ENCODE measurements at places on chromosomes 5 and 9.
A peak's percentile ranks its signal among the peaks of the same experiment; 100 is the strongest.

GRCh38 chr9:124453586-124454191 lies 3.4 kb downstream of the ADGRD2 start:
- no peak for DNase-seq

DNA sequence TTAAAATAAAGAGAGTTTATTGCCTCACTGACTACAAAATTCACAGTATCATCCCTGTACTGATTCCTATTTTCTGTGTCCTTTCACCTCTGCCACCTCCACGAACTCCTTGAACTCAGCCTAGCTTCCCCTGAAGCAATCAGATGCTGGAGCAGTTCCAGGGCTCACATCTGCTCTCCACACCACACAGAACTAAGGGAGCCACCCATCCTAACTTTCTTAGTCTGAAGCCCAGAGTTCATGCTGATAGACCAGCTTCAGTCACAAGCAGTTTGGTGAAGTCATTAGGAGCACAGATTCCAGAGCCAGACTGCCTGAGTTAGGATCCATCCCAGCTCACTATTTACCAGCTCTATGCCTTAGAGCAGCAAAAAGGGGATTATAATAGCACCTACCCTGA lies 15.6 kb upstream of the EPB41L4A start:
- DNase-seq: no peak

- no peak for DNase-seq
Observed at GRCh38 chr5:96876292-96876850, at the start of gene ERAP2. TSS of gene ERAP2 (plus strand) at chr5:96876500. CDS start at chr5:96879686, 3,186 bp downstream.

DNA sequence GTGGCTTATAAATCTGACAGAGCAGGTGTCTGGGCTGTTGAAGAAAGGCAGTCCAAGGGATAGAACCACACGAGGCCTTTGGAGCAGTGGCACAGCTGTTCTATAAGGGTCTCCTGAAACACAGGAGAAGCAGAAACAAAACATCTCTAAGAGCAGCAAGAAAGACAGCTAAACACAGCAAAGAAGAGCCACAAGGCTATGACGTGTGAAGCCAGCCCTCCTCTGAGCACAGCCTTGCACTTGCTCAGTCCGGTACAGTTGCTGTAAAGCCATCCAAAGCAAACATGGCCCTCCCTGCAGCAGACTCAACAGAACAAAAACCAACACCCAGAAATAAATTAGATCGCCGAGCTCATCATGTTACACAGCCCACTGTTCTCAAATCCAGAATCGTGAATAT lies 2.6 kb upstream of the GZMK start:
- no peak for DNase-seq

DNA sequence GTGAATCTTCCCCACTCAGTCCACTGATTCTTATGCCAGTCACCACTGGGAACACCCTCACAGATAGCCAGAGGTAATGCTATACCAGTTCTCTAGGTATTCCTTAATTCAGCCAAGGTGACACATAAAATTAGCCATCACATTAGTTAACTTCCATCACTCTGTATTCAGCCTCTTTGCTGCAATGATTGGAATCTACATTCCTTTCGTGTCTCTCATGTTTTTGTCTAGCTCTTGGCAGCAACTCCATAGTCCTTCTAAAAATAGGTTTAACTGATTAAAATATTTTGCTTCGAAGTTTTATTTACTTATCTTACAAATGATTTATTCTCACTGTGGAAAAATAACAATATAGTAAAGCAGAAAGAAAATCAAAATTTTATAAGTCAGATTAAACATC lies 19.6 kb upstream of the RNF20 start:
- no peak for DNase-seq

DNA sequence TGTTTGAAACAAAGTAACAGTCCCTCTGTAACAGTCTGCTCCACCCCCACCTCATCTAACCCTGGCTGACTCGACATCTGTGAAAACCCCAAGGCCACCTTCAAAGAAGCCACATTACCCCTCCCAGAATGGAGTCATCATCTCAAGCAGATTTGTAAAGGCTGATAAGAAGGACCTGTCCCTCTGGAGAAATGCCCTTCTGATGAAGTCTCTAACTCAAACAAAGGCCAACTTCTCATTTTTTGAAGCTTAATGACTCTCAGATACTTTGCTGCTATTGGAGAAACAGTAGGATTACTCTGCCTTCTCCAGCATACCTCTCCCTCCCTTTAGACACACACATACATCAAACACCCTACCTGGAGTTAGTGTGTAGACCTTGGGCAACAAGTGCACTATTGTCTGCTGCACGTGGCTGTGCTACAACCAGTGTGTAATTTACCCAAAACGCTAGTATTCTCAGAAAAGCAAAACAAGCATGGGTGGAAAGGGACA lies 5.3 kb upstream of the SUSD1 start:
- no peak for DNase-seq

GRCh38 chr9:107249131-107249533 lies 33.9 kb upstream of the RAD23B start:
- DNase-seq: no peak

DNA sequence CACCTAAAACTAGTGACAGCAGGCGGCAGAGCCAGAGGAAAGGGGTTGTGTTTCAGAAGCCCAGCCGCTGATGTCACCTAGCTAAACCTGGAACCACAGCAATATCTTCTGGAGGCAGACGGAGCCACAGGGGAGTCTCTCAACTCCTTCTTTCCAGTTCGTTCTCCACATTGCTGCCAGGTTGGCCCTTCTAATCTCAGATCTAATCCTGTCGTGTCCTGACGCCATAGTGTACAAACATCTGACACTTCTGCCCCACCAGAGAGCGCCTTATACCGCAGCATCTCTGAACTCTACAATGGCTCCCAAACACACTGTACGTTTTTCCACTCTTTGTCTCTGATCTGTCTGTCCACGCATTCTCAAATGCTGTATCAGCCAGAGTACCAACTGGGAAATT lies 240.0 kb downstream of the SMARCA2 start:
- no peak for DNase-seq

GRCh38 chr5:10576121-10576789 lies 12.4 kb downstream of the ANKRD33B start:
- no peak for DNase-seq

- DNase-seq: no peak
Observed at GRCh38 chr9:111163716-111164389, 125.6 kb upstream of the LPAR1 start.

GRCh38 chr5:63323926-63324325 lies 638.3 kb downstream of the HTR1A start:
- DNase-seq: no peak

GRCh38 chr5:62190173-62190572 lies 115.8 kb upstream of the KIF2A start:
- DNase-seq: no peak

DNA sequence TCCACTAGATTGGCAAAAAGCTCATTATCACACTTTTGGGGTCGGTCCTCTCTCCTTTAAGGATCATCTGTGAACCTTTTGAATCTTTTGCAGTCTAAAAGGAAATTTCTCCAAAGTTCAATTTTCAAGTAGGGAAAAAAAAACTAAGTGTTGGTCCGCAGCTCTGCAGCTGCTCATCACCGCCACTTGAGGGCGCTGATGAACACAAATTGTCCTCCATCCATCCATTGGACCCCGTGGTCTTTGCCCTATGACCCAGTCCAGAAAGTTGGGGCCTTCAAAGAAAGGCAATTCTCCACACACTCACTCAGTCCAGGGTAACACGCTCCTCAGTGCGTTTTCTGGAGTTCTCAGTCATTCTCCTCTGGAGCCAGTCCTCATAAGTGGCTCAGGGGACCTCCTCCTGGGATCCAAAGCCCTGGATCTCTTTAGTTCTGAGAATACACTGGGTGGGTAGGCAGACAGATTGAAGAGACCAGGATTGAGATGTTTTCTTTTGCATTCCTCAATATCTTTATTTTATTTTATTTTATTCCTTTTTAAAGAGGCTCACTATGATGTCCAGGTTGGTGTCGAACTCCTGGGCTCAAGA lies 63.6 kb upstream of the SLC28A3 start:
- no peak for DNase-seq

DNA sequence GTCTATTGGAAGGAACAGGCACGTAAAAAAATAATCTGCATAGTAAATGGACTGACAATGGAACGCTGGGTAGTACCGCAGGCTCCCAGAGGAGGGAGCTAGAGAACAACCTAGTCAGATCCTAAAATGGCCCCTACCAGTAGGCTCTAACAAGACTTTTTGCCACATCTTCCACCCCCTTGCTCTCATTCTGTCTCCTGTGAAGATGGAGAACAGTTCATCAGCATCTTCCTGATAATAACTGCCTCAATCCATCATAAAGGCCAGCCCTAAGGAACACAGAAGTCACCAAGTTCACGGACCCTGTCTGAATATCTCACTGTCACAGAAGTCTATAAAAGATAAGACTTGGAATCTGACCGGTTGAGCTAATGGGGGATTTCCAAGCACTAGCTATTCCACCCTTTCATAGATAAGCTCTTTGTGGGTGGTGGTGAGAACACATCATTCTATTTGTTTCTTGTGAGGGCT lies 133.4 kb downstream of the SLC1A3 start:
- DNase-seq: peak; percentile 53

- DNase-seq: no peak
Observed at GRCh38 chr5:56110646-56111403, 116.1 kb upstream of the IL6ST start.

- DNase-seq: no peak
Observed at GRCh38 chr9:21135736-21136135, 5.9 kb downstream of the IFNW1 start.

- no peak for DNase-seq
Observed at GRCh38 chr5:142433526-142434321, 108.9 kb upstream of the SPRY4 start.

DNA sequence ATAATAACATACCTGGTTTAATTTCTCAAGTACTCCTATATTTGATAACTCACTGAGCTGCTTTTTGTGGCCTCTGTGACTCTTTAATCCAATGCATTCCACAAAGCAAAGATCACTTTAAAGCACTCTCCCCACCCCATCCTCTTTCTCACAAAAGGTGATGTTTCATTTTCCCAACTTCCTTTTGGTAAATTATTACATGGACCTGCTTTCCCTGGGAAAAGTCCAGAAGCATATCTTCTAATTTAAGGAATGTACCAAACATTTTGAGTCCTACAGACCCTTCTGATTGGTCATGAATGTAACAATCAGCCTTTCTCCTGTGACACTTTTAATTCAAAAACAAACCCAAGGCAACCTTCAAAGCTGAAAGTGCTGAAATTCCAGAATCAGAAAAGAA lies 71.1 kb downstream of the MLLT3 start:
- DNase-seq: no peak

GRCh38 chr9:90858457-90858901 lies 56.9 kb downstream of the SYK start:
- DNase-seq: no peak

Data from stimulated activated CD4-positive, alpha-beta T cell treated with anti-CD3 and anti-CD28 coated beads, Interleukin-15, amount 100 ng/mL, for 1 hour (primary cell).